ENCODE measurements at places on chromosomes 3 and 15. TPM values are rescaled to one million over a fixed set of nuclear protein-coding genes. Genes with fewer than 3 reads are reported as not detected.

The ERICH6 gene
- not detected for total RNA-seq

The SEMA6D gene
- 12.5 TPM for total RNA-seq

DNA sequence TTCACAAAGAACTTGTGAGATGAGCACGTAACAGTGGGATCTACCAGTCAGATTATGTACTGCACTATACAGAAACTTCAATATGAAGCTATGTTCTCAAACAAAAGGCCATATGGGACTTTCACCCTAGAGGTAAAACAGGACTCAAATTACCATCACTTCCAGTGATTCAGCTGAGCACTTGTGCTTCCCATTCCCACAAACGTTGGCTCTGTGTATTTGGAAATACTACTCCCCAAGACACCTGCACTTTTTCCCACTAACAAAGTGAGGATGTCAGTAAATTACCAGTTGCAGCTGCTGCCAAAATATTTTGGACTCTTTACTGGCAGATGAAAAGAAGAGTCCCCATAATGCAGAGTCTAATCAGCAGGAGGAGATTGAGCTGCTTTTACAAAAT, 1570.1 kb downstream of the SI start:
- DNase-seq: no peak

- DNase-seq: no peak
Observed at GRCh38 chr3:84439476-84439875, 519.3 kb upstream of the CADM2 start.

- DNase-seq: no peak
Observed at GRCh38 chr3:179806177-179806576, 153.3 kb downstream of the USP13 start.
